ENCODE measurements at places on chromosomes 4 and X. TPM values are rescaled to one million over a fixed set of nuclear protein-coding genes. Genes with fewer than 3 reads are reported as not detected.

The SEL1L3 gene
- total RNA-seq = 6.9 TPM

The USP17L24 gene
- total RNA-seq = not detected

The CDX4 gene
- total RNA-seq = not detected

The ITGB1BP2 gene
- total RNA-seq = 2.4 TPM

The GUCY1A1 gene
- 2.4 TPM for total RNA-seq

The BEND2 gene
- not detected for total RNA-seq

The TMPRSS11F gene
- total RNA-seq = 49.6 TPM

Data from esophagus squamous epithelium (tissue), 5 donors.